Left renal cortex interstitium (tissue), 4 donors: ENCODE measurements at places on chromosomes 3 and 15. TPM values are rescaled to one million over a fixed set of nuclear protein-coding genes. Genes with fewer than 3 reads are reported as not detected.

CGNL1 gene
- 65.1 TPM for polyA plus RNA-seq

ATP13A4 gene
- polyA plus RNA-seq = 2.4 TPM

VEPH1 gene
- 49.1 TPM for polyA plus RNA-seq

SLC2A2 gene
- 11.7 TPM for polyA plus RNA-seq

- DNase-seq = no peak
Observed at GRCh38 chr15:39453620-39454019, 127.3 kb upstream of the THBS1 start.

CACNA2D2 gene
- 15.8 TPM for polyA plus RNA-seq

FRMD4B gene
- 45.7 TPM for polyA plus RNA-seq

C3orf18 gene
- polyA plus RNA-seq = 15.4 TPM

DNA sequence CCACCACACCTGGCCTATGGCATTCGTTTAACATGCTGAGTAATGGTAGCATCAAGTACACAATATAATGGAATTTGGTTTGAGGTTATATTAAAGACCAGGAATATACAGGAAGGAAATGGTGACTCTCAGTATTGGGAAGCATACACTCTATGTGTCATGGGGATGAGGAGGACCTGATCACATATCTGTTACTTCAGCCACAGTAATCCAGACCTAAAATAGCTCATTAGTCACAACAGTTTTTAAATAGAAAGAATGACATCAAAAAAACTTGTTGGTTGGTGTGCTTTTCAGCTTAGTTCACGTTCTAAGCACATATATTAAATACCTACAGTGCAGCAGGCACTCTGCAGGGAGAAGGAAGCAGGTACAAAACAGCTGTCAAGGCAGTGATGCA, 52.5 kb upstream of the ATP2C1 start:
- no peak for DNase-seq
